Uterus (tissue), 4 donors: ENCODE measurements at places on chromosomes 16 and 17.

- DNase-seq, result peak; percentile 94
Measured at GRCh38 chr17:49515196-49515770, 20.2 kb downstream of the NGFR start.

GRCh38 chr17:30970831-30971567, at the start of gene RNF135:
RNF135 (plus strand) TSS chr17:30971039; CDS start chr17:30971074, 35 bp downstream.
- DNase-seq, result peak; percentile 82

GRCh38 chr16:81836279-81837054, 57.4 kb downstream of the PLCG2 start:
- DNase-seq, result no peak

DNA sequence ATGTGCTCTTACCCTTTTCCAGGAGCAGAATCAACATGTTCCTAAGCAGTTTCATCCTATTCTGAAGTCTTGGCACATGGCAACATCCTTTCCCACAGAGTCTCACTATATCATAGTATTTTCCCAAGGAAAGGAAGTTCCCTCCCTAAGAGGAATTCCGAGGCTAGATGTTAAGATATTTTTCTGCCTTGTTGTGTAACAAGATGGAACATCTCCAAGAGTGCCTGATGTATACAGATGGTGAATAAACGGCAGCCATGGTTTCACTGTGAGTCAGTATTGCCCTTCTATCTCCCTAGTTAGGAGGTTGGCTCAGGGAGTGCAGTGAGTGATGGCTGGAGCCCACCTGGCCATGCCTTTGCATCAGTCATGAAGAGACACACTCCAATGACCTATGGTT, 48.2 kb downstream of the SPACA3 start:
- DNase-seq, result no peak

DNA sequence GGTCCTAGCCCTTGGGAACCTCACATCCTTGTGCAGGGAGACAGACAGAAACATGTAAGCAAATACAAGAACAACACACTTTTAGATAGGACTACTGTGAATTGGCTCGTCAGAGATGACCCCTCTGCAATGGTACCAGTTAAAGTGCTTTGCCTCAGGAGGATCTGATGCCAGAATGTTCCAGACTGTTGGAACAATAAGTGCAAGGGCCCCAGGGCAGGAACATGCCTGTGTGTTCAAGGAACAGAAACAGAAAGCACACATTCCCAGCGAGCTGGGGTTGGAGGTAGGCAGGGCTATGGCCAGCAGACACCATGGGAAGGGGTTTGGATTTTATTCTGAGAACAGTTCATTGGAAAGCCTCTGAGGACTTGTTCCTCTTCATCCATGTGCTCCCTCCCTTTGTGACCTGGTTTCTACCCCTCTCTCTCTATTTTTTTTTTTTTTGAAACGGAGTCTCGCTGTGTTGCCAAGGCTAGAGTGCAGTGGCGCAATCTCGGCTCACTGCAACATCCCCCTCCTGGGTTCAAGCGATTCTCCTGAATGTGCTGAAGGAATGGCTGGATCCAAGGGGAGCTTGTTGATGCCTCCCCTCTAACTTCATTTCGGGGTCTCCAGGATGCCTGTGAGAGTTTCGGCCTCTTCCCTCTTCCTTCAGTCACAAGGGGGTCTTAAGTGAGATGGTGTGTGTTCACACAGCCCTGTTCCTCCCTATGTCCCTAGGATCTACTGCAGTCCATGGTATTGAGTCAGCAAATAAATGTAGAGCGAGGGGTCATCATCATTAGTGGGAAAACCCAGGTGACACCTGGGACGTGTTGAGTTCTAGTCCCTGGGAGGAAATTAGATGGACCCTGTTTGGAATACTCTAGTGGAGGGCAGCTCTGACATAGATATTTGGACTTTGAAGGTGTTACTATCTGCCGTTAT, 6.4 kb downstream of the STAT5A start:
- no peak for DNase-seq

DNA sequence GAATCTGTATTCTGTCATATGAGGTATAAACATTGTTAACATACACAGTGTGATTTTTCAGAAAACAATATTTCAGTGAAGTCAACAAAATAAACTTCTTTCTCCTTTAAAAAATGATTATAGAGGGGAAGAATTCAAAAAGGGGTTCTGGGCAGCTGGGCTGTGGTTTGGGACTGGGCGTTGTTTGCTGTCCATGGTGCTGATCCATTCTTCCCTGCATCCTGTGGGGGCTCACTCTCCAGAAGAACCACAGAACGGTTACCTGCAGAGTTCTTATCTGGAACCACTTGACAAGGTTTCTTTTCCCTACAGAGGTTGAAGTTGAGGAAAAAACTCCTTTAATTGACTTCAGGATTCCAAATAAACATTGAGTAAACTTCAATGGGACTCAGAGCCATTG, 1091.0 kb downstream of the CDH8 start:
- DNase-seq, result no peak

- DNase-seq, result no peak
Measured at GRCh38 chr16:18984435-18985005, 786 bp downstream of the TMC7 start.

GRCh38 chr16:55469821-55470532, 9.0 kb upstream of the MMP2 start:
- no peak for DNase-seq

DNA sequence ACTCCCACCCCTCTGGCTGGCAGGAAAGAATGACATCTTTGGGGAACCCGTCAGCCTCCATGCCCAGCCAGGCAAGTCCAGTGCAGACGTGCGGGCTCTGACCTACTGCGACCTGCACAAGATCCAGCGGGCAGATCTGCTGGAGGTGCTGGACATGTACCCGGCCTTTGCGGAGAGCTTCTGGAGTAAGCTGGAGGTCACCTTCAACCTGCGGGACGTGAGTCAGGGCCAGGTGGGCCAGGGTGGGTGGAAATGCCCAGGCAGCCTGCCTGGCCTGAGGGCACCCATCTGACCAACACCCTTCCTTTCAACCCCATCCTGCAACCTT, 8.1 kb upstream of the DCAF7 start:
- no peak for DNase-seq

GRCh38 chr17:56636265-56636664, 42.8 kb downstream of the NOG start:
- DNase-seq, result no peak

DNA sequence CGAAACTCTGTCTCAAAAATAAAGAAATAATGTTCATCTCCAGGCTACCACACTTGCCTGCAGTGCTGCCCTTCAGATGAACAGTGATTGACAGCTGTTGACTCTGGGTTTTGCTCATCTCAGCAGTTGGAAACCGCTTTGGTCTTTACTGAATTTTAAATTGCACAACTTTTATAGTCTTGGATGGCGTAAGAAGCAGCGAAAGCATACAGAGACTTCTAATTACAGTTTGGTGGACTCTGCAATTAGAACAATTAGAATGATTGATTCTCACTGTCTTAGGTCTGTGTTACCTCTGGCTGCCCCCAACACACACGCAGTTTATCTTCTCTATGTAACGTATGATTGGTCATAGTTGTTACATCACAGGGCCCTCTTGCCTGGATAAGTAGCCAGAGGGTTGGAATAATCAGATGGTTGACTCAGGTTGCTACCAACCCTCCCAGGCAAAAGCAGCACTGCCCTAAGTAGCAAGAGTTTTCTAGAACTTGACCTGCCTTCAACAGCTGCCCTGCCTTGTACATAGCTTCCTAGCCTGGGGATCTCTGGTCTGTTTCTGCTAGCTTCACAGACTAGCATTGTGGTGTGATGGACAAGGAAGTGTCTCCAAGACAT, 1.9 kb upstream of the NAT9 start:
- no peak for DNase-seq

GRCh38 chr17:51060396-51060795, 60.3 kb downstream of the SPAG9 start:
- no peak for DNase-seq

GRCh38 chr17:17502741-17503565, 6.8 kb upstream of the RASD1 start:
- DNase-seq, result no peak

- no peak for DNase-seq
Measured at GRCh38 chr16:2924901-2925755, 13.4 kb downstream of the FLYWCH1 start.

DNA sequence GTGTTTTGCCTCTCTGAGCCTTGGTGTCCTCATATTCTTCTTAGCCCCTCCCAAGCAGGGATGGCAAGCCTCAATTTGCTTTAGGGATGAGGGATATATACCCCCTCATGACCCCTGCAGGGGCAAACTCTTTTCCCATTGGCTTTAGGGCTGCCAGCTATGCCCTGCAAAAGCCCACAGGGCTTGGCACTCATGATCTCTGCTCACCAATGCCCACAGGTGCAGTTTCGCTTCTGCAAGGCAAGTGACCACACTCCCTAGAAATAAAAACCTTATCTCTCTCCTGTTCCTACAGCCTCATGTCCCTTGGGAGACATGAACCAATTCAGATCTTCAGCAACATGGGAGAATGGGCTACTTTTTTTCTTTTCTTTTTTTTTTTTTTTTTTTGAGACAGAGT, 8.8 kb downstream of the BEAN1 start:
- no peak for DNase-seq

DNA sequence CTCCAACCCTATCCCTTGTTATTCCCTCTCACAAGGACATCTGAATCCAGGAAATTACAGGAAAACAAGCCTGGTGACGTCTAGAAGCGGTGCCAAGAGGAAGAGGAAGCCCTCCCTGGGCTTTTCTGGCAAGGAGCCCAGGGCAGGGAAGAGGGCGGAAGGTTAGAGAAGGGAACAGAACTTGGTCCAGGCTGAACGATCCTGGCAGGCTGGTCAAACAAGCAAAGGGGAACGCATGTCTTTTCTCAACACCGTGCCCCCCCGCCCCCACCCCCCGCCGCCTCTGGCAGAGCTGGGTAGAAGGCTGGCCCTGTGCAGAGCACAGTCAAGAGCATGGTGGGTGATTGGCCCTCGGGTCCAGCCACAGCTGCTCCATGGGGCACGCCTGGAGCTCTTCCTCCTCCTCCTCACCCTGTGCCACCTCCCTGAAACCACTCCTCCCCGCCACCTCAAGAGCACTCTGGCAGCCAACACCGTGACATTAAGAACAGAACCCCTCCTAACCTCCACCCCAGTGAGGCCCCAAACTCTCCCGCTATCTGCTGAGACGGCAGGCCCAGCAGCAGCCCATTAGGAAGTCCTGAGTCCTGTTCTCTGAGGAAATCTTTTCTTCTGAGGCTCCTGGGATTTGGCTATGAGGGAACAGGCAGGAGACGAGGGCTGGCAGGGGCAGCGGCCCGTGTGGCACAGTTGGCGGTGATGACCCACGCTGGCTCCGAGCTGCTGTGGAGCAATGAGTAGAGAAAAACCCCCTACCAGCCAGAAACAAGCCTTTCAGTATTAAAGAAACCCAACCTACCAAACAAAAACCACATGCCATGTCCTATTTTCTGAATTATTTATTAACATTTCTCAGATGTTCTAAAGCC, 7.3 kb downstream of the C16orf86 start:
- no peak for DNase-seq

- DNase-seq, result no peak
Measured at GRCh38 chr17:41695134-41695661, 6.5 kb downstream of the EIF1 start.

GRCh38 chr17:73281928-73282327, 20.2 kb upstream of the CPSF4L start:
- DNase-seq, result no peak

DNA sequence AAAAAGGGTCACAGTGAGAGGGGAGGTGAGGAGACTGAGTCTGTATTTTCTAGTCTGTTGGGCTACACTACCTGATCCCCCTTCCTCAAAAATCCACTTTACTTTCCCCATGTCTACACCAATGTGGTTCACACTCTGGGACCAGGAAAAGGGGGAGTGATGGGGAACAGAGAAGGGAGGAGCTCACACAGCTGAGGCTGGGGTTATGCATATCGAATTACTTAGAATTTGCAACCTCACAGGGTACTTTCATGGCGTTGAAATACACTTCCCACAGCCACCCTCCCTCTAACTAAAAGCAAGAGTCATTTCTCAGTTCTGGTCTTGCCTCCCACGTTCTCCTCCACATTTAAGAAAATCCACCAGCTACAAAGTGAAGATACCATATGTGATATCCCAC, 14.1 kb downstream of the MAPT start:
- DNase-seq, result no peak

GRCh38 chr17:27236717-27237315, 57.1 kb upstream of the WSB1 start:
- peak; percentile 78 for DNase-seq

DNA sequence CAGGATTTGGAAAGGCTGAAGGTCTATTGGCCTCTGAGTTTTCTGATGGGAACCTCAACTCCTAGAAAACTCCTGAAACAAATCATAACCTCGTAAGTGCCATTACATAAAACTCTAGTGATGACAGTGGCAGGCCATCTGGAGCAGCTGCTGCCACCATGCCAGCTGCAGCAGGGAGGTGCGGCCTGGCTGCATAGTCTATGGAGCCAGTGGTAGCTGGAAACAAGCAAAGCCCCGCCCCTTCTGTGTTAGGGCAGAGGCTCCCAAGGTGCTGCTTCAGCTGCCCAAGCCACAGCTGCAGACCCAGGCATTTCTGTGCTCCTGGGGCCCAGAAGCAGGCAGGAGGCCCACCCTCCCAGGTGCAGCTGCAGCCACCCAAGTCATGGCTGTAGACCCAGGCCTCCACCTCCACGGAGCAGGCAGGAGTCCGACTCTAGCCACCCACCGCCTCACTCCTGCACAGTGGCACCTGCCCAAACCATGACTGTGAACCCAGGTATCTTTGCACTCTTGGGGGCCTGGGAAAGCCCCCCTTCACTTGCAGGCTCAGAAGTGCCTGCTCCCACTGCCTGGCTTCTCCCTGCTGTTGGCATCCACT, 254.1 kb upstream of the KCNJ16 start:
- DNase-seq, result no peak

- DNase-seq, result no peak
Measured at GRCh38 chr17:62702746-62703260, 75.3 kb downstream of the MRC2 start.

DNA sequence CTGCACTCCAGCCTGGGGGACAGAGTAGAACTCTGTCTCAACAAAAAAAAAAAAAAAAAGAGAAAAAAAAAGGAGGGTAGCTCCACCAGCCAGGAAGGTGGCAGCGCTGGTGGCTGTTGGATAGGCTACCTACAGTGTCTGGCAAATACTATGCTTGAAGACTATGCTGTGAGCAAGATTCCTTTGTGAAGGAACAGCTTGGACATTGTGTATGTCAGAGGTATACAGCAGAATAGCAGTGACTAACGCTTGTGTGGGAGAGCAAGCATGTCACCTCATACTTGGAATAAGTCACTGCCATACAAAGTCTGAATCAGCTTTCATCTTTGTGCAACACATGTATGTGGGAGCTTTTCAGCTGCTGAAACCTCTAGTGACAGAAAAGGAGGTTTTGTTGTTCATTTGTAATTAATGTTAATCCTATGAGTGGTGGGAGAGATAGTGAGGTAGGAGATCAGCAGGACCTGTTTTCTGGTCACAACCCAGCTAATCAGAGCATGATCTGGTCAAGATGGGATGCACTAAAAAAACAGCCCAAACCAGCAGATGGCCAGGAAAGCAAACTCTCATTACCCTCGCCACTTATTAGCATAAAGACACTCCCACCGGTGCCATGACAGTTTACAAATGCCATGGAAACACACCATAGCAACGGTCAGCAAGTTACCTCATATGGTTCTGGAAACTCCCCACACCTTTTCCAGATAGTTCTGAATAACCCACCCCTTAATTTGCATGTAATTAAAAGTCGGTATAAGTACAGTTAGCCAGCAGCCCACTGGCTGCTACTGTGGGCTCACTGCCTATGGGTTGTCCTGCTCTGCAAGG, 6.8 kb upstream of the ITGAD start:
- DNase-seq, result no peak

- DNase-seq, result no peak
Measured at GRCh38 chr16:48053418-48053745, 102.4 kb downstream of the ABCC12 start.

- no peak for DNase-seq
Measured at GRCh38 chr16:3017794-3018506, at the start of gene CLDN6. CLDN6 (minus strand) TSS chr16:3018183; CDS start chr16:3016021, 2,162 bp downstream.

- DNase-seq, result peak; percentile 82
Measured at GRCh38 chr16:27721531-27722181, 171.7 kb downstream of the KATNIP start.
